ENCODE measurements at places on chromosomes 16 and 17.

DNA sequence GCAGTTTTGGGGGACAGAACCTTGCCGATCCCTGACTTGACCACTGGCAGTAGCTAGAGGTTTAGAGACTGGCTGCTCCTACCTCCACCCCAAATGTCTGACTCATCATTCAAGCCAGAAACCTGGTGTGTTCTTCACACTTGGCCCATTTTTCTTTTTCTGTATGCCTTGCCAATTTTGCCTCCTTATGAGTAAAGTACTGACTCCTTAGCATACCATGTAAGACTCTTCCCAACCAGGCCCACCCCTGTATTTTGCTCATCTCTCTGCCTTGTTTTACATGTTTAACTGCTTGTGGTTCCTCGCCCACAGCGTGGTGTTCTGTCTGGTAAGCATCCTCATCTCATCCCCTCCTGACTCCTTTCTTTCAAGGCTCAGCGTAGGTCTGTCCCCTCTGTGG is 37.9 kb downstream of the NUP88 start:
- peak; percentile 22 for DNase-seq

DNA sequence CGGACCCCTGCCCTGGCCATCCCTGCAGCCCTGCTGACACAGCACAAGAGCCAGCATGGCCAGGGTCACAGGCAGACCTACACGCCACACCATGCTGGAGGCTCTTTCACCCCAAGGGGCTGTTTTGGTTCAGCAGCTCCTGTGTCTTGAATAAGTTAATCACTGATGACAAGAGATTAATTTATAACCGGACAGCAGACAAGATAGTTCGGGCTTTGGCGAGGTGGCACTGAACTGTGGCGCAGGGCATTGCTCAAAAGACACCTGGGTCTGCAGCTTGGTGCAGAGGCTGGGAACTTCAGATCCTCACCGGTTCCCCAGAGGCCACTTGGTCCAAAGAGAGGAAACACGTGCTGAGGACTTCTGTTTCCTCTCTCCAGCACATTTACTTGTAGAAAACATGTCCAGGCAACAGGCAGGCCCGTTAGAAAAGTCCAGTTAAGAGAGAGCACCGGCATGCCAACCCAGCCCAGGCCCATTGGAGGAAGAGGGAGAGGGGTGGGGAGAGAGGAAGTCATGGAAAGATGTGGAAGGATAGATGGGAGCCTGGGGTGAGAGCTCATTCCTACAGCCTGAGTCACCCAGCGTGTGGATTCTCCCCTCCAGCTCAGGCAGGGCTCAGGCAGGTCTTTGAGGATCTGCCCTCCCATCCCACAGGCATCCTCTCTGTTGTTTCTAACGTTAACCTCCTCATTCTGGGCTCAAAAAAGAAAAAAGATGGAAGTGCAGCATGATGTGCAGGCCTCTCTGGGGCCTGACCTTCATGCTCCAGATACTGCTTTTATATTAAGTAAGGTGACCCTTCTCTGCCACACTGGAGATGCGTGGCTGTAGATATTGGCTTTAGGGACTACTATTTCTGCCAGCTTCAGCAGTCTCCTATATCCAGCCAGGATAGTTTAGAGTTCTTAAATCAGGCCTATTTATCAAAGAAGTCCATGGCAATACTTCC is 80.0 kb upstream of the HNF1B start:
- peak; percentile 91 for DNase-seq

- DNase-seq: peak; percentile 77
Measured at GRCh38 chr17:3879186-3879585, 13.7 kb downstream of the CAMKK1 start.

DNA sequence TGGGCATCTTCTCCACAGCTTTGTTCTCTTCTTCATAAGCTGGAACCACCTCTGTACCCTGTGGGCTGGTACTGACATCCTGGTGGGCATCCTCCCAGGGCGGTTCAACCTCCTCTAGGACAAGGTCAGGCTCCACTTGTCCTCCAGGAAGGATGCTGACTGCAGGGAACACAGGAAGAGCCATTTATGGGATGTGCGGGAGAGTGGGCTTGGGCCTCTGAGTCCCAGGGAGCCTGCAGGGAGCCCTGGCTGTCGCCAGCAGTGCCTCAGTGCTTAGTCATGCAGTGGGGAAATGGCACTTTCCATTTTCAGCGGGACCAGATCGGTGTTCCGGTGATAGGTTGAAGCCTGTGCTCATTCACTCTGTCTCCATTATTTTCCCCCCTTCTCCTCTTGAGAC is 20.5 kb downstream of the CNGB1 start:
- DNase-seq: no peak

DNA sequence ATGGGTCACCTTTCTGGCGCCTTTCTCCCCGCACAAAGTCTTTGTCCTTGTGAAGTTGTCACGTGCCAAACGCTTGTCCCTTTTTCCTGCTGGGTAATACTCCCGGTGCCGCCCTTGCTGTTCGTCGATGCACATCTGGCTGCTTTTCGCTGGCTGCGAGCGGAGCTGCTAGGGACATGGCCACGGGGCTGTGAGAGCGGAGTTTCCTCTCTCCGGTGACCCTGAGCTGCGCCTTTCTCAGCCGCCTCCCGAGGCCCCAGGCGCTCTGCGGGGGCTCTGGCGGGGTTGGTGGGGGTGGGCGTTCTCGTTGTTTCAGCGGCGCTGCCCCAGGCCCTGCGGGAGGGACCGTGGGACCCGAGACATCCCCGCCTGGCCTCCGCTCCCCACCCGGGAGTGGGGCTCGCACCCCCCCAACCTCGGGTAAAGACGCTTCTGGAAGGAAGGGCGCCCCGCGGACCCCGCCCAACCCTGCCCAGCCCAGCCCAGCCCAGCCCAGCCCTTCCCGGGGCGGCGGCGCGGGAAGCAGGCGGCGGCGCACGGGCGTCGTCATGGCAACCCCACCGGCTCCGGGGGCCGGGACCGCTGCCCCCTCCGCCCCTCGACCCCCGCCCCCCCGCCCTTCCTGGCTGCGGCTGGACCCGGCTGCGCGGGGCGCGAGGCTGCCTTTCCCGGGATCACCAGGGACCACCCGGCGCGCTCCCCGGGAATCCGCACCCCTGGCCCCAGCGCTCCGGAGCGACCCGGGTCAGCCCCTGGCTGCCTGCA is 12.3 kb downstream of the CHMP6 start:
- no peak for DNase-seq

DNA sequence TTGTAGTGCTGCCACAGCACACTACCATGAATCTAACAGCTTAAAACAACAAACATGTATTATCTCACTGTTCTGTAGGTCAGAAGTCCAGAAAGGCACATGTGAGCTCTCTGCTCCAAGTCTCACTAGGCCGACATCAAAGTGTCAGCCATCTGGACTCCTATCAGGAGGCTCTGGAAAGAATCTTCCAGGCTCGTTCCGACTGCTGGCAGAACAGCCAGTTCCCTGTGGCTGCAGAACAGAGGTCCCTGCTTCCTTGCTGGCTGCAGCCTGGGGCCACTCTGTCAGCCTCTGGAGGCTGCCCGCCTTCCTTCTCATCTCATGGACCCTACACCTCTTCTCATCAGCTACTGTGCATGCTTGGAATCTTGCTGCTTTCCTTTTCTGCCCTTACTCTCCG is 168.9 kb downstream of the CBLN1 start:
- no peak for DNase-seq

DNA sequence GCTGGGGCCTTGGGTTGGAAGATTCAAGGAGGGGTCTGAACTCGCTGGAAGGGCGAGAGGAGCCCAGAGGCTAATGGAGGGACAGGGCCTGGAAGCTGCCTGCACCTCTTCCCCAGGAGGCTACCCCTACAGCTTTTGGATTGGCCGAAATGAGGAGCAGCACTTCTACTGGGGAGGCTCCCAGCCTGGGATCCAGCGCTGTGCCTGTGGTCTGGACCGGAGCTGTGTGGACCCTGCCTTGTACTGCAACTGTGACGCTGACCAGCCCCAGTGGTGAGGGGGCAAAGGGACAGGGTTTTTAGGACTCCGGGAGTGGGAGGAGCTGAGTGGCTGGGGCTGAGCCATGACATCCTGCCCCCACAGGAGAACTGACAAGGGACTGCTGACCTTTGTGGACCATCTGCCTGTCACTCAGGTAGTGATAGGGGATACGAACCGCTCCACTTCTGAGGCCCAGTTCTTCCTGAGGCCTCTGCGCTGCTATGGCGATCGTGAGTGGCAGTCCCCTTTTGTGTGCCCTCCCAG is 8.8 kb downstream of the CNTNAP1 start:
- no peak for DNase-seq

DNA sequence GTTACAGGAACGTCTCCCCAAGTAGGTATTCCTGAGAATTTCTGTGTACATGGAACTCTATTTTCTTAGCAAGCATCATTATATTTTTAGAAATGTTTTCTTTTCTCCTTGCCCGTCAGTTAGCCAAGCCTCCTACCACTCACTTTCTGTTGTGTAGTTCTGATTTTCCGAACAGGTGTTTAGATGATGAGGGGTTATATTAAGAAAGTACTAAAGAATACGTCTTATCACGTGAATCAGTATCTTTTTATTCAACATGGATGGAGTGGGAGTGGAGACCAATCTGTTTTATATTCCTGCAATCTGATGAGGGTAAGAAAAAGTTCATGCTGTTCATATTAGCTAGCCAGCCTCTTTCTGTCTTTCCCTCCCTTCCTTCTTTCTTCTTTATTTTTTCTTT is 29.4 kb downstream of the MSI2 start:
- no peak for DNase-seq

- no peak for DNase-seq
Measured at GRCh38 chr17:17149520-17150447, 56.3 kb downstream of the PLD6 start.

GRCh38 chr17:63967953-63968352 is 4.8 kb downstream of the SCN4A start:
- no peak for DNase-seq

GRCh38 chr16:76535-77272 is 1.3 kb upstream of the MPG start:
- DNase-seq: peak; percentile 86

- no peak for DNase-seq
Measured at GRCh38 chr17:28317966-28318758, 838 bp upstream of the TMEM97 start.

- DNase-seq: no peak
Measured at GRCh38 chr16:65306722-65307121, 184.9 kb upstream of the CDH11 start.

- DNase-seq: no peak
Measured at GRCh38 chr17:75350029-75350428, 55.4 kb downstream of the GRB2 start.

Data from GM03348 (cell line).